ENCODE measurements at places on chromosomes 2 and 18. TPM values are rescaled to one million over a fixed set of nuclear protein-coding genes. Genes with fewer than 3 reads are reported as not detected.
A peak's percentile ranks its signal among the peaks of the same experiment; 100 is the strongest.

DNA sequence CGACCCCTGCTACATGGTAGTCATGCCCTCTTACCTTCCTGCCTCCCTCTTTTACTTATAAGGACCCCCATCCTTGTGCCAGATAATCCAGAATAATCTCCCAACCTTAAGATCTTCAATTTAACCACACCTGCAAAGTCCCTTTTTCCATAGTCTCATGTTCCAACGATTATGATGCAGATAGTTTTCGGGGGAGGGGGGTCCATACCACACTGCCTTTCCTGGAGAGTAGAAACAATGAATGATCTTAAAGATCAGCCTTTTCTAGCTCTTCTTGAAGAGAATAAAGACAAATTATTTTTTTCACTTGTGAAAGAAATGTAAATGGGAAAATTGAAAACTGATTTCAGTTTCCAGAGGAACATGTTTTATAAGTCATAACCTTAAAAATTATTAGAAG is 4.3 kb upstream of the FAM98A start:
- DNase-seq: no peak

- DNase-seq: no peak
Observed at GRCh38 chr2:34831096-34831495, 1232.0 kb upstream of the FAM98A start.

- DNase-seq: no peak
Observed at GRCh38 chr2:232490221-232491138, 2.8 kb upstream of the ECEL1 start.

GRCh38 chr2:235725016-235725489 is 231.2 kb downstream of the AGAP1 start:
- no peak for DNase-seq

DNA sequence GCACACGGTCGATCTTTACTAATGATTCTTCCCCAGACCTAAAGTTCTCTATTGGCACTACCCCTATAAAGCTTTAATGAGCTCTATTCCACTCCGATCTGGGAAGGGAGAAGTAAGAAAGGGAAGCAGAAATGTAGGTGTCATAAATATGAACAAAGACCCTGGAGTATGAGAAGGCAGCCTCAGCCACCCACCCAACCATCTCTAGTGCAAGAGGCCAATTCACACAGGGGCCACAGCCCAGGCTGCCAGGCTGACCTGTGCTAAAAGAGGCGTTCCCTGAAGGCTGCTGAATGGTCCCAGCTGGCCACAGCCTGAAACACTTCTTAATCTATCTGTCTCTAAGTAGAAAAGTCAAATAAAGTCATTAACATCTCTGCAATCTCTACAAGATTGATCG is 60.1 kb upstream of the ACTR3 start:
- no peak for DNase-seq

GRCh38 chr2:65277118-65277517 is 49.5 kb downstream of the ACTR2 start:
- no peak for DNase-seq

GRCh38 chr2:61658841-61659780 is 121.0 kb upstream of the XPO1 start:
- DNase-seq: no peak

DNA sequence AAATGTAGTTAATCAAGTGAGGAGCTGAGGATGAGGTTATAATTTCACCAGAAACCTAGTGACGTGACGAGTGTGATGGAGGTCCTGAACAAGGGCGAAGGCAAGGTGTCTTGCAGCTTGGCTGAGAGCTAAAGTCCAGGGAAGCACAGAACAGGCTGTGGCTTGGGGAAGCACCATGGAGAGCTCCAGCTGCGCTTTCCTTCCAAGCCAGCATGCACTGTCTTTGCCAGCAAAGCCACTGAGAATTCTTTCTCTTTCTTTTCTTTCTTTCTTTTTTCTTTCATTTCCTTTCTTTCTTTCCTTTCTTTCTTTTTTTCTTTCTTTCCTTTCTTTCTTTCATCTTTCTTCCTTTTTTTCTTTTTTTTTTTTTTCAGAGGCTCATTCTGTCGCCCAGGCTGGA is 239.3 kb downstream of the FBXO15 start:
- peak; percentile 6 for DNase-seq

Gene IL36B
- not detected for total RNA-seq

Gene WDR35
- total RNA-seq: 5.6 TPM

Data from activated CD8-positive, alpha-beta T cell treated with anti-CD3 and anti-CD28 coated beads for 36 hours (primary cell).